ENCODE measurements at places on chromosomes 6 and 20.

DNA sequence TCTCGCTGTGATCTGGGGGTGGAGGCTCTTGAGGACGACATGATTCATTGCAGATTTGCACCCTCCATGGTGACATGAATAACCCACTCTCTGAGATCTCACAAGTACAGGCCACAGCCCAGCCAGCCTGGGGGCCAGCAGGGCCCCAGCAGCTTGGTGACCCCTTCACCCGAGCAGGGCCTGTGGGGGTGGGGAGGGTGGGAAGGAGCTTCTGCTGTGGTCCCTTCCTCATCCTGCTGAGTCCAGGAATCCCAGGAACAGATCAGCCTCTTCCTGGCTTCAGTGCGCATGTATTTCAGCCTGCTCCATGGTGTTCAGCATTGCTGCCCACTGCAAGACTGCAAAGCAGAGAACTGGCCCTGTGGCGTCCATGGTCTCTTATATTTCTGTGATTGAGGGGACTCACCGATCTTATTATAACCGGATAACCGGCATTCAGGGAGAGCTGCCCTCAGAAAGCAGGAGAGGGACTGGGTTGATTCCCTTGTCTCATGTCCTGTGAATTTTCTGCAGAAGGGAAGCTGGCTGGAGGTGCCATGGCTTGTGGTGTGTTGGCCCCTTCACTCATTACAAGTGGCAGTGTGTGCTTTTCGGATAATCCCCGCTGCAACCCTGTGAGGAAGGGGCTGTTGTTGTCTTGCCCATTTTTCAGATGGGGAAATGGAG, 118.8 kb upstream of the FRMD1 start:
- no peak for DNase-seq

- peak; percentile 29 for DNase-seq
These were observed 144.9 kb downstream of the WDR27 start for GRCh38 chr6:169556758-169557548.

DNA sequence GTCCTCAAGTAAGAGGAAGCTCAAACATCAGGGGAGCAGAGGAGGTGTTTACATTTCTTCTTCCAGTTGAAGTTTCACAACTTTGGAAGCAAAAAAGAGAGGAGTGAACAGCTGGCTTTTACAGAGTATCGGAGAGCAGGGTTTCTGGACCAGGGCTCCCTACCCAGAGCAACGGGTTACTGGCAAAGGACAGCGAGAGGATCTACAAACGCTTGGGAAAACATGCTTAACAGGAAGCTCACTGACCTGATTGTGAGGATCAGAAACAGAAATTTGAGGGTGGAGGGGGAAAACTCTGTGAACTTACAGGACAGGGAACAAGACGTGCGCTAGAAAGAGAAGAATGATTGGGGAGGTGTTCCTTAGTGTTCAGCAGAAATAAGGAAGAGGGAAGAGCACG, 85.7 kb upstream of the TAB2 start:
- no peak for DNase-seq

GRCh38 chr6:113450061-113450465, 407.1 kb upstream of the MARCKS start:
- DNase-seq: no peak

GRCh38 chr6:70843328-70843918, 113.4 kb downstream of the B3GAT2 start:
- DNase-seq: no peak

- DNase-seq: no peak
These were observed 56.1 kb downstream of the FIG4 start for GRCh38 chr6:109747221-109747620.

GRCh38 chr20:37566590-37567330, 39.1 kb upstream of the BLCAP start:
- no peak for DNase-seq

GRCh38 chr6:54802775-54803634, 43.6 kb upstream of the FAM83B start:
- DNase-seq: no peak

DNA sequence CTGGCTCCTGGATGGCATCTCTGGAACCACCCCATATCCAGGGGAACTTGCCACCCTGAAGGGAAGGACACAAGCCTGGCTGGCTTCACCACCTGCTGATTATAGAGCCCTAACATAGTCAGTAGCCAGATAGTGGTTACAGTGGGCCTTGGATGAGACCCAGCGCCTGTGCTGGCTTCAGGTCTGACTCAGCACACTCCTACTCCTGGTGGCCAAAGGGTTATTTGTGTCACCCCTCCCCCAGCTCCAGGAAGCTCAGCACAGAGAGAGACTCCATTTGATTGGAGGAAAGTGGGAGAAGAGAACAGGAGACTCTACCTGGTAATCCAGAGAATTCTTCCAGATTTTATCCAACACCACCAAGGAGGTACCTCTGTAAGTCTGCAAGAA, 12.8 kb downstream of the SNX14 start:
- no peak for DNase-seq

DNA sequence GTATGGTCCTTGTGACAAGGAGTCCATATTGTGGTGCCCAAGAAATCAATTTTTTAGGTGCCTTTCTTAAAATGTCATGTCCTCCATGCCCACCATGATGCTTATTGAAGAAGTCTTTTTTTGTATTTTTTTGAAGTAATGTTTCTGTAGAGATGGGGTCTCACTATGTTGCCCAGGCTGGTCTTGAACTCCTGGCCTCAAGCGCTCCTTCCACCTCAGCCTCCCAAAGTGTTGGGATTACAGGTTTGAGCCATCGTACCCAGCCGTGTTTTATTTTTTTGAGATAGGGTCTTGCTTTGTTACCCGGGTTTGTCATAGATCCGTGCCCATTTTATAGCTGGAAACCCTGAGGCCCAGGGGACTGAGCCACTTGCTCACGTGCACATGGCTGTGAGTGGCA, 238.3 kb downstream of the ATXN1 start:
- no peak for DNase-seq

- DNase-seq: no peak
These were observed 41.4 kb upstream of the MYL9 start for GRCh38 chr20:36499723-36500501.

- DNase-seq: no peak
These were observed 24.8 kb upstream of the DYNLRB1 start for GRCh38 chr20:34491226-34491931.

- DNase-seq: no peak
These were observed 218.3 kb downstream of the ARID1B start for GRCh38 chr6:156995502-156995901.

GRCh38 chr20:33568868-33569801, 79.2 kb downstream of the CBFA2T2 start:
- DNase-seq: no peak

GRCh38 chr6:148203970-148204369, 138.7 kb upstream of the SASH1 start:
- peak; percentile 49 for DNase-seq

DNA sequence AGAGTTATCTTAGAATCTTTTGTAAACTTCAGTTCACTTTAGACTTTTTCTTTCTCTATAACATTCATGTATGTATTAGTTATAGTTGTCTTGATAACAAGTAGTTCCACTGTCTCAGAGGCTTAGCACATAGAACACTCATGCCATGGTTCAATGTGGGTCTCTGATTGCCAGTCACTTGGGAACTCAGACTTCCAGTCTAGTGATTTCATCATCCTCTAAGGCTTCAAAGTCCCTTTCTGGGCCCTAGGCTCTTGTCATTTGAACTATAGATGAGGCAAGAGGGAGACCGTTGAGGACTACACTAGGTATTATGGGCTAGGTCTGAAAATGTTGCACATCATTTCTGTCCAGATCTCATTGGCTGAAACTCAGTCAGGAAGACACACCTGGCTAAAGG, 8.4 kb upstream of the EEF1E1 start:
- DNase-seq: no peak

DNA sequence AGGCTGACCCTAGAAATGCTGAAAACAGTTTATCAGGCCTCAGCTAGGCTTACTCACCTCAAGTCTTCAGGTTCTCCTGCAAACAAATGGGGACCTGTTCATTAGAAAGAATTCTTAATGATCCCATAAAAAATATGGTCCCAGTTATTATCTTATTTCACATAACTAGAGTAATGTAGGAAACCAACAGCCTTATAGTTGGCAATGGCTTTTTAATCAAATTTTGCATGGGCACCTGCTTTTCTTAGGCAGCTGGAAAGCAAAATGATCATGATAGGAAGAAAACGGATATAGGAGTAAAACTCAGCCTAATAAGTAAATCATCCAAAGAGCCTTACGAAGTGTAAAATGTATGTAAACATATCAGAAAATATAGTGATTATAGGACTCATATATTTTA, 1.3 kb downstream of the NRSN1 start:
- DNase-seq: no peak

- DNase-seq: no peak
These were observed 100.8 kb downstream of the DTD1 start for GRCh38 chr20:18688676-18689075.

GRCh38 chr20:19750101-19750606, 7.9 kb upstream of the RIN2 start:
- no peak for DNase-seq

DNA sequence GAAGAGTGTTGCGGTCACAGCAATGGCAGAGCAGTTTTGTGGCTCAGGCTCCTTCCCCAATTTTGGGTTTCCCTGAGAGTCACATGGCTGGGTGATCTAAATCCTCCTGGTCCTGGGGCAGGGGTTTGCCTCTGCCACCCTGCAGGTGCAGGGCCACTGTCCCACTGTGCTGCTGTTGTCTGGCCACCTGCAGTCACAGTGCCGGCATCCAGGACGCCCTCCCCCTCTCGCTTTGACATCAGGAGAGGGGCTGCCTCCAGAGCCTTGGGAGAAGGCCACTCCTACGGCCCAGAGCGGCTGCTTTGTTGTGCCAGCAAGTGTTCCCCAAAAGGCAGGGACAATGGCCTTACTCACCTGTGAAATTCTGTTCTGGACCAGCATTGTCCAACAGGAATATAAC, 449.0 kb downstream of the QKI start:
- DNase-seq: no peak

GRCh38 chr20:56439771-56440291, 27.8 kb downstream of the CASS4 start:
- DNase-seq: no peak

DNA sequence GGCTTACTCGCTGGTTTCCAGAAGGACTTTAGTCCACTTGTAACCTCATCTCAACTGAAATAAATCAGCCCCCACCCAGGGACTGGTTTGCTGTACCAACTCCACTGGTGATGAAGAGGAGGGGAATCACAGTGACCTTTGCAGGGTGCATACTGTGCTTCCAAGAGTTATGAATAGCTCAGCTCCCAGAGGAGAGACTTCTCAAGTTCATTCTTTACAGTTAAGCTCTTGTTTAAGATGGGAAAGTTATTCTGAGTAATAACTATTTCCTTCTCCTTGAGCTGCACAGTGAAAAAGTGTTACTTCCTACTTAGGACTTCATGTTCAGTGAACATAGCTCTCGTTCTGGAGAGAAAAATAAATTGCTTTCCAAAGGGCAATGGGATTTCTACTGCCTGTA, 166.5 kb upstream of the ECI2 start:
- DNase-seq: no peak

DNA sequence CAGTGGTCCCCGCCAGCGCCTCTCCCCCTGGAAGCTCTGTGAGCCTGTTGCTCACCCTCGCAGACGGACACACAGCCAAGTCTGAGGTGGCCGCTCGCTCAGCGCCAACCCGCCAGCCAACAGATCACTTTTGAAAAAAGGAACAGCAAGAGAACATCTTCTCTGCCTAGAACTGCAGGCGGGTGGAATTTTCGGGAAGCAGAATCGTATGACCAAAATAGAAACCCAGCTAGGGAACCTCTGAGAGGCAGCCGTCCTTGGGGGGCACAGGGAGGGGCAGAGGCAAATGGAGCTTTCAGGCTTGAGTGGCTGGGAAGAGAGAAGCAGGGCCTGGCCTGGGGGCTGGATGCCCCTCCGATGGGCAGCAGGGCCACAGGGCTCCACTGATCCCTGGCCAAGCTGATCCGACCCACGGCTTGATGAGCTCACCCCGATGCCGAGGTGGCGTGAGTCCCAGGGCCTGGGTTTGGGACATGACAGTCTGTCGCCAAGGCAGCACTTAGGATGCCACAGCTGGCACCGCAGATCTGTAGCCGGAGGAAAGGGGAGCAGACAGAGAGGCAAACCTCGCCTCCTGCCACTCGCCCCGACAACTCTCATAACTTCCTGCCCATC, 9.8 kb downstream of the NFATC2 start:
- no peak for DNase-seq

- no peak for DNase-seq
These were observed 56.0 kb upstream of the FNDC1 start for GRCh38 chr6:159113223-159113622.

DNA sequence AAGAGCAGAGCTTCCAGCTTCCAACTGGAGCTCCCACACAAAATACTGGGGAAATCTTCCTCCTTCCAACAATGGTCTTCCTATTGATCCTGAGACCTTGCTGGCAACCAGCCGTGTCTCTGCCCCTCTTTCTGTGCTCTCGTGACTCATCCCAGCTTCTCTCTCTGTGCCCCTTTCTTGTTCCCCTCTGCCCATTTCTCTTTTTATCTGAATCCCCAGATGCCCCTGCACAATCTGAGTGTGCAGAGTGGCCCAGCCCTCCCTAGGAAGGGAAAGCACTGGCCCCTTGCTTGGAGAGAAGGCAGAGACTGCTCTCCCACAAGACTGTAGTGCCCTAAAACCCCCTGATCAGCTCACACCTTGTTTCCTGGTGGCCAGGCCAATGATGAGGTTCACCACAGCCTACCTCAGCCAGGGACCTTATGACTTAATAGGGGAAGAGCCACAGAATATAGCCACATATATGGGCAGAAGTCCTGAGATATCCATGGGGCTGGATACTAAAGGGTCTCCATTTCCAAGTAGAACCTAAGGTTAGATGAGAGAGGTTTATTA, 23.1 kb upstream of the MAS1L start:
- DNase-seq: no peak

GRCh38 chr20:53283597-53283996, 310.0 kb downstream of the ZNF217 start:
- DNase-seq: no peak

DNA sequence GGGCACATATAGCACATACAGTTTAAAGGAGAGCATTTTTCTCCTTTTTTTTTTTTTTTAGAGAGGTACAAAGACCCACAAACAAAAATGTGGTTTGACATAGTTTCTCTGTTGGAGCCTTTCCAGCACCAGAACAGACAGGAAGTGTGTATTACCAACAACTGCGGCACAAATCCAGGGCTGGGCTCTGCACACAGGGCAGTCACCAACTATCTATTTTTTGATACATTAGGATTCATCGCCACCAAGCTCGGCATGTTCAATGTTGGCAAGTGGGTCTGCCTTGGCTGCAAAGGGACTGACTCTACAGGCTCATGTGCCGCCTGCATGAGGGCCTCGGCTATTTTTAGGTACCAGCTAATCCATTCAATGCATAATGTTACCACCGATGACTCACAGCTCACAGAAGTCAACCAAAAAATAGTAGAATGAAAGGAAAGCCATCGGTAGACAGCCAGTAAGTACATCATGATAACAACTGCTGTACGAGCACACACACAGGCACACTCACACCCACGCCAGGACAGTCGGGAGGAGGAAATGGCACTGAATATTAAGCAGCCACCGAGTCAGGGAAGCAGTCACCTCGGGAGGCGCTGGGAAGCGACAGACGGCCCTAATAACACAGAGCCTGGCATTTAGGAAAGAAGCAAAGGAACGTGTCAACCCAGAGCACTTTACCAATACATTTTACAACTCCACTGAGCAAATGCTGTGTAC, 81.6 kb downstream of the GMPR start:
- DNase-seq: no peak

Measured in GM18507 (cell line).